ENCODE measurements at places on chromosomes 1 and 21.

- peak; percentile 10 for DNase-seq
Observed at GRCh38 chr1:109269981-109270622, 12.8 kb downstream of the PSRC1 start.

DNA sequence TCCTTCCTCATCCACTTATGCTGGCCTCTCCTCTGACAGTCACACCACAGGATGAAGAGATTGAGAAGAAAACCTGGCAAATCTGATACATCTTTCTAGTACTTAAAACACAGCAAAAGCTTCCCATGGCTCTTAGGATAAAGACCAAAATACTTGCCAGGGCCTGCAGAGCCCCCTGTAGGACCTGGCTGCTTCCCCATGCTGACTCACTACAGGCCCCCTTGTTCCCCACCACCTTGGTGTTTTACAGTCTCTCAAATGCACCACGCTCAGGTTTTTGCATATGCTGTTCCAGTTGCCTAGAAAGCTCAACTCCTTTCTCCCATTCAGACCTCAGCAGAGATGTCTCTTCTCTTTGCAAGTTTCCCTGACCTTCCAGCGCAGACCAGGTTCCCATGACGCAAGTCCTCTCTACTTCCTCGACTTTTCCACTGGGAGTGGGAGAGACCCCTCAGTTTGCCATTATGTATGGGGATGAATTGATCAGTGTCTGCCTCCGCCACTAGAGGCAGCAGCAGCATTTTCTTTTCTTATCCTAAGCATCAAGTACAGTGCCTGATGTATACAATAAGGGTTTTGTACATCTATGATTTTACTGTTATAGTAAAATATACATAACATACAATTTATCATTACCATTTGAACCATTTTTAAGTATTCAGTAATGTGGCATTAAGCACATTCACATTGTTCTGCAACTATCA is 113.8 kb upstream of the C8B start:
- DNase-seq, result no peak

- no peak for DNase-seq
Observed at GRCh38 chr1:188723332-188724020, 1754.2 kb downstream of the BRINP3 start.

GRCh38 chr1:230208619-230209261 is 141.7 kb downstream of the GALNT2 start:
- no peak for DNase-seq

- no peak for DNase-seq
Observed at GRCh38 chr1:228958121-228958520, 222.8 kb downstream of the RHOU start.

GRCh38 chr1:4600615-4601460 is 53.6 kb upstream of the AJAP1 start:
- no peak for DNase-seq

DNA sequence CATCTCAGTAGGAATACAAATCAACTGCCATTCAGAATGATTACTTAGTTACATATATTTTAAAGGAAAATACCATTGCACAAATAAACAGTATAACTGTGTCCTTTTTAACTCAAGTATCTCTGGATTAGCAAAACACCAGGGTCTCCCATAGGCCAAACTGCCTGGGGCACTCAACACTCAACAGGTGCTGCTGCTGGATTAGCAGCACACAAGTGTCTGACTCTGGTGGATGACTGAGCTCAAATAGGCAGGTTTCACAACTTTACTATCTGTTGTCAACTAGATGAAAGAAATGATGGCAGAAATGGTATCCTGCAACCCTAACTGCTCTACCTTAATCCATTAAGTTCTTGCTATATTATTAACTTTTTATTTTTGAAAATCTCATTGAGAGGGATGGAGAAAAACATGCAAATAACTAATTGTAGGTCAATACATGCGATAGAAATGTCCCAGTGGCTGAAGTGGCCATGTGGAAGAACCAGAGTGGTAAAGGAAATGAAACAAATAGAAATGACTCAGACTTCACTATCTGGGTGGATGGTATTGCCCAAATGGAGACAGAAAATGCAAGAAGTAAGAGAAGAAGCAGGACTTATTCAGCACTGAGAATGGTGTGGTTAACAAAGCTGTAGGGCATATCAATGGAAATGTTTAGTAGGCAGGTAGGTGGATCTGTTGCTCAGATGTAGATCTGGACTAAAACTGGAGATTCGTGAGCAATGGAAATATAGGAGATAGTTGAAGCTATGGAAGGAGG is 90.8 kb upstream of the CCDC190 start:
- DNase-seq, result no peak

DNA sequence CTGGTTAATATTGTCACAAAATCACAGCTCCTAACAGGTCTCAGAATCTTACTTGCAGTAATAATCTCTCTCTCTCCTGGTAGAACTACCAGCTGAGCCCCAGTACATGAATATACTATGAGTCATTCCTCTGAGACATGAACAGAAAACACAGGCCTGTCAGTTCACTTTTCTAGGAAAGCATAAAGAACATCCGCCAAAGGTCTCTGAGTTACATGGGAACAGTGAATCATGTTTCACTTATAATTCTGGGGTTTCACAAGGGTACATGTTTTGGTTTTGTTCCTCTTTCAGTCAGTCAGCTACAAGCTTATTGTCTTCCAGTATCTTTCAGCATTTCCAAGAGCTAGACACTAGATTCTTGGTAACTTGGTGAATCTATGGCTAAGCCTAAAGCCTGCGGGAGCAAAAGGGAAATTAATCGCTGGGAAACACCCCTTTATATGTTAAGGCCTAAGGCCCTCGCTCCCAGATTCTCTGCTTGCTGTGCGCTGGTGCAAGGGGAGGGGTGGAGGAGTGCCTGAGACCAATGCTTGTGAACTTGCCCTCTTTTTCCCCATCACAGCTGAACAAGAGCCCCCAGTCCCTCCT is 31.7 kb downstream of the IFNGR2 start:
- no peak for DNase-seq
